ENCODE measurements at places on chromosomes 5 and 9.
A peak's percentile ranks its signal among the peaks of the same experiment; 100 is the strongest.

DNA sequence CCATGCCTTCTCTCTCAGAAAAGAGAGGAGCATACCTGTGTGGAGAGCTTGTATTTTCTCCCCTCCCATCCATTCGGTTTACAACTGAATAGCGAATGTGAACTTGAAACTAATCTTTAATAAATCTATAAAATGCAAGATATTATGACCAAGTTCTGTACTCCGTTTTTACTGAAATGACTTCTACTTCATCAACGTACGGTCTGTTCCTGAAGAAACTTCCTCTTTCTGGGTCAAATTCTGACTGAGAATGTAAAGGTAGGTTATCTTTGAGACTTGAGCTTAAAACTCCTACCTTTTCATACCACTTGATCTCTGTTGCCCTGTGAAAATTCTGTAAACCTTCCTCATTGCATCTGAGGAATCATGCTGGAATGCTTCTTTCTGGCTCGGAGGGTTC, 4.2 kb upstream of the CTNNAL1 start:
- no peak for DNase-seq

- DNase-seq, result peak; percentile 8
Observed at GRCh38 chr5:88881571-88881971, 1.4 kb downstream of the MEF2C start.

DNA sequence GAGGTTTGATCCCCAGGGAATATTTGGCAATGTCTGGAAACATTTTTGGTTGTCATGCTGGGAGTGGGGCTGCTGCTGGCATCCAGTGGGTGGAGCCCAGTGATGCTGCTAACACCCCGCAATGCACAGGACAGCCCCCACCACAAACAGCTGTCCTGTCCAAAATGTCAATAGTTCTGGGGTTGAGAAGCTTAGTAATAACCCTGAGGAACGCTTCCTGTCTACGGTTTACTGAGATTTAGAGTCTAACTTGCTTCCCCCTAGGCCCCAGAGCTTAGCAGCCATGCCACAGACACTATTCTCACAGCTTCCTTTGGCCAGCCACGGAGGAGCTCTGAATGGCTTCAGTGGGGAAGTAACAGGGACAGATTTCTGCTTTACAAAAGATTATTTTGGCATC, 66.5 kb downstream of the MSX2 start:
- no peak for DNase-seq

GRCh38 chr5:174273325-174273724, 227.8 kb downstream of the NSG2 start:
- DNase-seq, result no peak

DNA sequence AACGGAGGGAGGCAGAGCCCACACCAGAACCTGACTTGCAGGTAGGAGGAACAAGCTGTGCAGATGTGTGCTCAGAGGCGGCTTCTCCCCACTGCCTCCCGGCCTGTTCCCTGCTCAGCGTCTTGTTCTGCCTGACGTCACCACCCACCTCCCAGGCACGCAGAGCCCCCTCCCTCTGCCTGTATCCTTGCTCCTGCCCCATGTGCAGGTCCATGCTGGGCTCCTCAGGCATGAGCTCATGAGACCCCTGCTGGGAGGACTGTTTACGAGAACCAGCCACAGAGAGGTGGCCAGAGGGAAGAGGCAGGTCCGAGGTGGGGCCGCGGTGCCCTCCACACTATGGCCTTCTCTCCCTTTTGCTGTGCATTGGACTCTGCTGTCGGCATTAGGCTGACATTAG, 45.5 kb downstream of the SLC6A3 start:
- no peak for DNase-seq

DNA sequence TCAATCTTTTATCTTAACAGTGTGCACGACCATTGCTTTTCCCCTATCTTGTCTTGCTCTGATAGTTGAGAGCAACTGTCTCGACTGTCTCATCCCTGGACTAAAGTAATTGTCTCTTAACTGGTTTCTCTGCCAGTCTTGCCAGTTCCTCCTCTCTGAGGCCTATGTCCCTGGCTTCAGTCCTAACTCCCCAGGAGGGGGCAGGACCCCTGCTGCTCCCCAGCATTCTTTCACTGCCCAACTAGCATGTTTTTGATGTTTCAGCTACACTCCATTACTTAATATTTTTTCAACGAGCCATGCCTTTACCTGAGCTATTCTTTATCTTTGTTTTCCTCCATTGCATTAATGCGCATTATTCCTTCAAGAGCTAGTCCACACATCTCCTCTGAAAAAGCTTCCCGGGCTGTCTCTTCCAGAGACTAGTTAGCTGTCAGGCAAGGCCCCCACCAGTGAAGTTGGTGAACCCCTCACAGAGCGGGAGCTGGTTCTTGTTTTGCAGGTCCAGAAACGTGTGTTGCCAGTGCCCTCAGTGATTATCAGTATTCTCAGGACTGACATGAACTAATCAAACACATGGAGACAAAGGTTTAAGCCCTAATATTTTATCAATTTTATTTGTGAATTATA, 291.7 kb upstream of the KCNN2 start:
- DNase-seq, result no peak

- peak; percentile 60 for DNase-seq
Observed at GRCh38 chr5:116068028-116068632, 16.7 kb upstream of the COMMD10 start.

GRCh38 chr9:112819635-112820496, 69.3 kb downstream of the SNX30 start:
- peak; percentile 79 for DNase-seq

DNA sequence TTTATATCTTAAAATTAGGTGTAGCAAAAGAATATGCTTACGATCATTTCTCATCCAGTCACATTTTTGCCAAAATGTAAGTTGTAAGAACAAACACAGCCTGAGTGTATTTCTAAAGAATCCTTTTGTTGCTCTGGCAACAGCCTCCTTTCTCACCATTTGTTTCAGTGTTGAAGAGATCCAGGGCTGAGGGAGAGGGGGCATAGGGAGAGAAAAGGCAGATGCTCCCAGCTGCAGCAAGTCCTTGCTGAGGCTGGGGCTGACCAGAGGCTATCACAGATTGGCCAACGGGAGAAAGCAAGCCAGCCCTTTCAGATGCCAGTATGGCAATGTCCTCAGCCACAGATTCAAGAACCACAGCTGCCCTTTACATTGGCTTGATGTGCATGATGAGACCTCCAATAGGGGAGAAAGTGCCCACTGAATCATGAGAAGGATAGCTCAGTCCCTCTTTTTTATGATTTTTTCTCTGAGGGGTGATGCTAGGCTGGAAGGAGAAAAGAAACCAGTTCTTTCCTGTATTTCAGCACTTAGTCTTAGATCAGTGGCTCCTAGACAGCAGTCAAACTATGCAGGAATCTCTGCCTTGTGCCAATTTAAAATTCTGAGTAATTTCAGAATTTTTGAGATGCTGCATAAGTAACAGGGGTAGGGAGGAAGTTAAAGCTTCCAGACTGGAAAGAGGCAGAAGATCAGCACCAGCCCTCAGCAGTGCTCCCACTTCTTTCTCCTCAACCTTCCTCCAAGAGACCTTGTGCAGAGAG, 142.1 kb downstream of the LHFPL2 start:
- peak; percentile 74 for DNase-seq

DNA sequence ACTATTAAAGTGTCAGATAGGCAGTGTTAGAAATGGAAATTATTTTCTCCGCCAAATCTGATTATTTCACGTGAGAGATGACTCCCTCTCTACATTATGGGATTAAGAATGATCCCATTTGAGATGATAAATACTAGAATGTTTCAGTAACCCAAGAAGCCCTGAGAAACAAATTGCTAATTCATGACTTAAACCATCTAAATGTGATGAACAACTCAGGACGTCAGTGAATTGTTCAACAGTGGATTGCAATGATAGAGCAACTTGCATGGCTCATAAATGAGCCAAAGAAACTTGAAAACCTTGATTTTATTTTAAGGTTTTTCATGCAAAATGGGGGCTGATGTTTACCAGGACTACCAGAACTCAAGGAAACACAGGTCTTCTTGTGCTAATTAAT, 350.5 kb upstream of the WWC1 start:
- DNase-seq, result peak; percentile 81

- DNase-seq, result peak; percentile 84
Observed at GRCh38 chr5:10366310-10367272, 13.1 kb downstream of the MARCHF6 start.

- DNase-seq, result no peak
Observed at GRCh38 chr5:133990396-133990795, 14.4 kb downstream of the VDAC1 start.

- DNase-seq, result peak; percentile 5
Observed at GRCh38 chr9:131361202-131361833, 32.6 kb upstream of the PRRC2B start.

DNA sequence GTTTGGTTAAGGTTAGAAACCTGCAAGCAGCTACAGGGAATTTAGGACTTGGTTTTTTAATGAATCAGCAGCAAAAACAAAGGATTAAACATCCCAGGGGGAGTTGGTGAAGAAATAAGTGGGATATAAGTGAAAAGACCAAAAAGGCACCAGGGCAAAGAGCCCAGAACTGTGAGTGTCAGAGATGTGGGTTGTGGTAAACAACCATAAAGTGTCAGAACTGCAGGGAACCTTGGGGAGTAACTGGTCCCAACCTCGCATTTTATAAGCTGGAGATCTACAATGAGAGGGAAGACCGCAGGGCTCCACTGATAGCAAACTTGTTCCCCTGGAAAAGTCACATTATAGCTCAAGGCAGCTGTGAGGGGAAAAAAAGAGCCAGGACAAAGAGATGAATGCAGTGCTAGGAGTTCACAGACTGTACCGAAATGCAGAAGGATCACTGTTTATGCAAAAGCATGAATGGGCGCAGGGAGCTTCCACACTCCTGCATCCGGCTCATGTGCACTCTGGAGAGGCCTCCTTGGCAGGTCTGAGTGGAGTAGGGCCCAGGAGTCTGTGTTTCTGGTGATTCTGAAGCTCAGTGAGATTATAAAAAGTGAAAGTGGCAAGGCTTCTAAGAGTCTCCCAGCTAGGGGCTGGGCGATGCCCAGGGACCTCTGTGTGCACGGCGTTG, 156.3 kb downstream of the GOLPH3 start:
- peak; percentile 45 for DNase-seq

DNA sequence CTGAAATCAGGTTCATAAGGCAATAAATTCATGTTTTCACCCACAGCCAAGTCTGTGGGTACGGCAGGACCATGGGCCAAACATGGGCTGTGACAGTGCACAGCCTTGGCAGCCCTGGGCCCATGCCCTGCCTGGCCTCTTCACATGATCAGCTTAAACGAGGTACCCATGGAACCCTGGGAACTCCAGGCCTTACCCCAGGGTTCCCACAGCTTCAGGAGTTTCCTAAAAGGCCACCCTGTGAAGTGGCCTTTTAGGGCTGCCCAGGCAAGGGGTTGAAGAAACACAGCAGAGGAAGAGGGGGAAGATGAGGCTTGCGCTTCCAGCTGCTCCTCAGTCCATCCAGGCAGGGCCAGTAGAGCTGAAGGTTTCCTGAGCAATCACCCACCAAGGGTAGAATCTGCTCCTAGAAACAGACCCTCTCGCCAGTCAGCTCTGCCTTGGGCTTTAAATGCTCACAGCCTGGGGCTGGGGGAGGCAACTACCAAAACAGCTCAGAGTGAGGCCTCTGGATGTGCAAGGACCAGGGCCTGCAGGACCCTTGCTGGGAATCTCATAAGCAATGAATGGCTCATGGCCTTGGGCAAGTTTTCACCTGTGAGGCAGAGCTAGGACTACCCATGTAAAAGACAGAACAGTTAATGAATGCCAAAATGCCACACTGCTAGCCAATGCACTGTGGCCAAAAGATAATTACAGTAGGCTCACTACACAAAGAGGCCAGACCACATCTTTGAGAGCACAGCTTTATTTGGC, 79.3 kb upstream of the LRRTM2 start:
- DNase-seq, result no peak

DNA sequence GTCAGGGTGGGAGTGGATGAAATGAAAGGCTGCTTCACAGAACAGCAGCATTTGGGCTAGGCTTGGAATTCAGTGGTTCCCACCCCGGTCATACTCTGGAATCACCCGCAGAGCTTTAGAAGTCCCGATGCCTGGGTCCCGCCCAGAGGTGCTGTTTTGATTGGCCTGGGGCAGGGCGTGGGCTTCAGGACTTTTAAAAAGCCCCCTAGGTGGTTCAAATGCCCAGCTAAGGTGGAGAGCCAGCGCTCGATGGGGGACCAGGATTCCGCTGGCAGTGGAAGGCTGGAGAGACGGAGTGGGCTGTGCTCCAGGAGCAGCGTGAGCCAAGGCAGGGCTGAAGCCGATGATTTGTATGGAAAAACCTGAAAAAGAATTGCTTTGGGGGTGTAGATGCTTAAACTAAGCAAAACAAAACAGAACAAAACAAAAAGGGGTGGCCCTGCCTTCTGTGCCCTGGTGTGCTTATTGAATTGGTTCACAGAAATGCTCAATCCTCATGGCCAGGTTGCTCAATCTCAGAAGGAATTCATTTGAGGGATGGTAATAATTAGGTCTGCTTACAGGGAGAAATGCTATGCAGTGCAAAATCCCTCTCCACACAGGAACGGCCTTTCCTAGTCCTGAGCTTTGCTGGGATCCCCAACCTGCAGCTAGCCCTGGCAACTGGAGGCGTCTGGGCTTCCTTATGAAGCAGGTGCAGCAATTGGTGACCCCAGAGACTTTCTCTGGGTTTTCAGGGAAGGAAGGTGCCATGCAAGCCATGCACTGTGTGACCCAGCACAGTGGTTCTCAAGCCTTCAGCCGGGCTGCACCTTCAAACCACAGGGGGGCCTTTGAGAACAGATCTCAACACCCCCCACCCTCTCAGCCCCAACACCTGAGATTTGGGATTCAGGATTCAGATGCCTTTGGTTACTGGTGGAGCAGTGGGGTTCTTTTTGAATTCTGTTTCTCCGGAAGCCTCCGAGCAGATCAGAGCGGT, 174.0 kb upstream of the ZNF618 start:
- DNase-seq, result peak; percentile 68

- DNase-seq, result no peak
Observed at GRCh38 chr5:169374761-169375160, 73.8 kb upstream of the SLIT3 start.

GRCh38 chr5:79086116-79086515, 16.5 kb downstream of the BHMT2 start:
- DNase-seq, result no peak

- DNase-seq, result peak; percentile 55
Observed at GRCh38 chr9:91354881-91355280, 6.8 kb downstream of the AUH start.

- DNase-seq, result no peak
Observed at GRCh38 chr9:91836515-91836914, 113.5 kb downstream of the ROR2 start.

- DNase-seq, result no peak
Observed at GRCh38 chr5:36009698-36010097, 18.5 kb upstream of the UGT3A1 start.

DNA sequence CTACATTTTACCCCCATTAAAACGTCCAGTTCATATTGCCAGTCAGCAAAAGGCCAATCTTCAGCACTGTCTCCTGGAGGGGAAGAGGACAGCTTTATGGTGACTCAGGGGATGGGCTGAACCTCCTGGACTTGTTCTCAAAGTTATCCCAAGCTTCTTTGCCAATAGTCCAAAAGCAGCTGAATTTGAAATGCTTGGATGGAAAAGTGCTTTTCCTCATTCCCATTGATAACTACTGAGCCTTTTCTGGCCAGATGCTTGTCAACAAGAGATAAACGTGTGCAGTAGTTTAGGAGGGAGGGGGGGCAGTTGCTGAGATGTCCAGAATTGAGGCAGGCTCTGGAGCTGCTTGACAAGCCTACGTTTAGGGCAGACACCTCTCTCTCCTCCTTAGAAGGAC, 43.5 kb downstream of the MTX3 start:
- DNase-seq, result no peak

- no peak for DNase-seq
Observed at GRCh38 chr9:37407468-37407867, 15.0 kb upstream of the GRHPR start.

- no peak for DNase-seq
Observed at GRCh38 chr5:73446631-73447529, 1.7 kb downstream of the FOXD1 start.

Data from AG10803 (cell line).